ENCODE measurements at places on chromosomes 7 and 10.
A peak's percentile ranks its signal among the peaks of the same experiment; 100 is the strongest.

- no peak for DNase-seq
Observed at GRCh38 chr10:116554628-116555027, 8.9 kb downstream of the PNLIP start.

- DNase-seq = no peak
Observed at GRCh38 chr7:107678110-107678753, 17.6 kb downstream of the SLC26A4 start.

DNA sequence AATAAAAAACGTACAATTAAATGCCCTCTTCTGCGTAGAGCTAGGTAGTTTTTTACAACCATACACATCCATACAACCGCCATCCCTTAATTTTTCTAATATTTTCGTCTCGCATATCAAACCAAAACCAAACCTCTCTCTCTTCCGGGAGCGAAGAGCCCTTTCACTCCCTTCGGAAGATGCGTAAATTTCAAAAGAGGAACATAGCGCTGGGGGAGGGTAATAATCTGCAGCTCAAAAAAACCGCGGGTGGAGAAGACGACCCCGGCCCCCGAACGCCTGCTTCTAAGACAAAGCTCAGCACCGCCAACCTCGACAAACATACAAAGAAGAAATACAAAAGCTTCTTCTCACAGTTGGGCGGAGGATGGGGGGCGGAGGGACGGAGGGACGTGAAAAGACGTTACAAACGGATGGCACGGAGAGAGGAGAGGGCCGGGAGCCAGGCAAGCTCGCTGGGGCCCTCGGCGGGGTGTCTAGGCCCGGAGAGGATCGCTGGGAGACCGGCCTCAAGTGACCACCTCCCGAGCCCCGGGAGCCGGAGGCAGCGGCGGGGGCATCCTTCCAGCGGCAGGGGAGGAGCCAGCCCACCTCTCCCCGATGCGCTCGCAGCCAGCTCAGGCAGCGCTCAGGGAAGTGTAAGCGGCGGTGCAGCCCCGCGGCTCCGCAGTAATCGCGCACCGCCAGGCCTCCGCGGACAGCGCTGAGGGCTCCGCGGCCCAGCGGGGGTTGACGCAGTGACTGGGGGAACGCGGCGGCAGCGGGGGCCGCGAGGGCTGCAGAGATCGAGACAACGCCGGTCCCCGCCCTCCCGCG is 851 bp downstream of the MKRN1 start:
- no peak for DNase-seq

DNA sequence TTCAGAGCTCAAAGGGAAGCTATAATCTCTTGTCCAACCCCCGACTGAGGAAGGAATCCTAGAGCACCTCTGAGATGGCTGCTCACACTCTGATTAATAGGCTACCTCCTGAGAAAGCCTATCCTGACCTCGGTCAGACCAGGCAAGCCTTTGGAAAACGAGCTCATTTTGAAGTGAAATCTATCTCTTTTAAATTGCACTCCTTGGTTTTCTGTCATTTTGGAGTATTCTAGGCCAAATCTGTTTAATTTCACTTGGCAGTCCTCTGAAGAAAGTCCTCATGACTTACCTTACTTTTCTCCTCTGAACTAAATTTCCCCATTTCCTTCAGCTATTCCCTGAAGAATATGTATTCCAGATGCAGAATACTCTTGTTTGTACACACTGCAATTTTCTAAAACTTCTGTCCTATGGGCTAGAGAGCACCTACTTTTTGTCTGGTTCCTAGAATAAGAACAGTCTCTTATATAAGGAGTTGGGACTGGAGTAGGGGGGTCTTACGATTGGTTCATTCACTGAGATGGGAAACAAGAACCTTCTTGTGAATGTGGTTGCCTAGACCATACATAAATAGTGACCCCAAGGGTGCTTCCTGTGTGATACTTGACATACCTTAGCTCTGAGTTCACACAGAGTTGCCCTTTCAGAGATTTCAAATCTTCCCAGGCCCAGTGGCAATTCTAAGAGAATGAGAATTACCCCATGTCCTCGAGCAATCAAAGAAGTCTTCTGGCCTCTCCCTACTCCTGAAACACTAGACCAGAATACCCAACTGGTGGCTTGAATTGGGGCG is 31.9 kb upstream of the HPS1 start:
- DNase-seq = no peak

DNA sequence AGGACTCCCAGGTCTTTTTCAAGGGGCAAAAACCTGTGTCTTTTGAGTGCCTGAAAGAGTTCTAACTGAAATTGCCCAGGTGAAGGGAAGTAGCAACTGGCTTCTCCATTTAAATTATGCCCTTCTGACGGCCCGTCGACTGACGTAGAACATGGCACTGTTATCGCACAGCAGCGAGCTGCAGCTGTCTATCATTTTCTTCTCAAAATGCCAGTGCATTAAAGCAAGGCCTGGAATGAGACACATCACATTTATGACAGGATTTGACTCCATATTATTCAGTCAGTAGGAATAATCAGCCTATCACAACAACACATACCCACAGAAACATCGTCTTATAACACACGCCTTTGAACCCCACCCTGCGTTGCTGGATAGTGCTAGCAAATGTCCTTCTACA is 69.7 kb downstream of the CELF2 start:
- no peak for DNase-seq

DNA sequence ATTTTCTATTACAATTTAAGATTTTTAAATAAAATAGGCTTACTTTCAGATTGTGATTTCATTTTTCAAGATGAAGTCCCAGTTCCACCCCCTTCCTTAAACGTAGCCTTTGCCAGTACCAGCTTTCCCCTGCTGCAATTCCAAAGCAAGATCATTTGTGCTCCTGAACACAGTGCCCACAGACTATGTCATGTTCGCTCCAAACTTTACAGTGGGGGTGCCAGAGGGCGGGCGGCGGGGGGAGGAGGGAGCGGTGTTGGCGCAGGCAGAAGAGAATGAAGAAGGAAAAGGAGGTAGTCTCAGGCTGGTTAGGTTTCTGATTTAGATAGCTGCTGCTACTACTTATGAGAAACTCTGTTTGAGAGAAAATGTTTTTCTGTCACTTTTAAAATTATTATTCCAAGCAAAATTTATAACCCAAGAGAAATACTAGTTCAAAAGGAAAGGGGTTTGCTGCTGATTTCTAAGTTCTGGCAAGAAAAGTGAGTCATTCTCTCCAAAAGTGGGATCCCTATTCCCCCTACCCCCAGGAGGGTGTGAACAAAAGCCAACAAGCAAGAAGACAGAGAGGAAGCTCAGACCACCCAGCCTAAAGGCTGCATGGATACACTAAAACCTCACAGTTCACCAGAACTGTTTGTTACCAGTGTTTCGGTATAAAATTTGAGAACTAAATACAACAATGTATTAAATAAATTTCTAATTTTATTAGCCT is 109.6 kb downstream of the SRPK2 start:
- no peak for DNase-seq

DNA sequence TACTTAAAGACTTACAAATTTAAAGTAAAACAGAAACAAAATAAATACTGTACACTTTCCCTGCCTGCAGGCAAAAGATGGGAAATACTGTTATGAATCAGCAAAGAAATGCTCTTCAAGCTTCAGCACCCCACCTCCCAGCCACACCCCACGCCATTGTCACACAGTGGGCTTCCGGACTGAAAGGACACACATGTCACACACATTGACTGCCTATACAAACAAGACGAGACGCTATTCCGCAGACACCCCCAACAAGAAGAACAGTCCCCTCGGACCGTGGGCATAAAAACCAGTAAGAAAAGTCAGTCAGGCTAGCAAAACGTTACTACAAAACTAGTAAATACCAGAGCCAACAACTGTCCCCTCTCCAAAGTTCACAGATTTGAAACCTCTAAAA is 22.2 kb upstream of the PARP12 start:
- DNase-seq = no peak

DNA sequence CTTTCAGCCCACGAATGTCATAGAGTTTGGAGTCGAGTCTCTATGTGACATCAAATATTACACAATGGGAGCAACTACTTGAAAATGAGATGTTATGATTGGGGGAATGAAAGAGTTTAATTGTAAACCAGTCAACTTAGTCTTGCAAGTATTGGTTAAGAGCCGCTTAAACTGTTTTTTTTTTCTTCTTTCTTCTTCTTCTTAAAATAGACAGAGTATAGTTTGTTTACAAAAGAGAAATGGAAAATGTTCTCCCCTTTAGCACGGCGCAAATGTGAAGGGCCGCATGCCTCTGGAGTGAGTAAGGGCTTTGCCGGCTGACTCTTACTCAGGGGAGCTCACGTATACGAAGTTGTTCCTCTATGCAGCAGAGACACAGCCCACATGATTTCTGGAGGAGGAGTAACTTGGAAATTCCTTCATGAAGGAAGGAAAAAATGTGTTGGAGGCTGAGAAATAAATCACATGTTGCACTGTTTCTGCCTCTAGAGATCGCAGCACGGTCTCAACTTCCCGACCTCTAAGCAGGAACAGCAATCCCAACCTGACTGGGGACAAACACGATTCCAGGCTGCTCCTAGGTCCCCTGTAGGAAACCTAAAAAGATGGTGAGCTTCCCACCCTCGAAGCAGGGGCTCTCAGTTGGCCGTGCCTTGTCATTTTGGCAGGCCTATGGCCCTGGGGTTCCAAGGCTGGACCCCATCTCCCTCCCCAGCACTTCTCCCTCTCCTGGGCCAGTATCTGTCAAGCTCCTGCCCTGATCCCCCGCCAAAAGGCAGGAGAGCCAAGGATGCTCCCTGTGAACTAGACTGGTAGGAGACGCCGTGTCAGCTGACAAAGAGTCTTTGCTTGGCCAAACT is 44.8 kb downstream of the MYOF start:
- DNase-seq = no peak

- DNase-seq = no peak
Observed at GRCh38 chr7:24866004-24866615, 108.8 kb upstream of the GSDME start.

DNA sequence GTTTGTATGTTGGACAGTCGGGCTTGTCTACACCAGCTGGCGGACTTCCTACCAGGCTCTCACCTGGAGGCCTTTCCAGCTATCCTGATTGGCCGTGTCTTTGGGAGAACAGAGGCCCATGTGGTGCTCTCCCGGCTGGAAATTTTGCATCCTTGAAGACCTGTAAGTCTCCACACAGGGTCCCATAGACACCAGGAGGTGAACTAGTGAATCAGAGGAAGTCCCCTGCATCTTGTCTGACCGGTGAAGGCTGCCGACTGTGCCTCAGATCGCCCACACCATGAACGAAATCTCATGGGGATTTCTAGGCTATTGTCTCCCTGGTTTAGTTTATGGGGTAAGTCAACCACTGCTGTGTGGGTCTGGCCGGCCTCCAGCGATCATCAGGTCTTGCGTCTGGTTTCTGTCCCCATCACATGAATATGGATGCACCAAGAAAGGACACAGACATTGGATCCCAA is 108.4 kb upstream of the LYZL2 start:
- no peak for DNase-seq

DNA sequence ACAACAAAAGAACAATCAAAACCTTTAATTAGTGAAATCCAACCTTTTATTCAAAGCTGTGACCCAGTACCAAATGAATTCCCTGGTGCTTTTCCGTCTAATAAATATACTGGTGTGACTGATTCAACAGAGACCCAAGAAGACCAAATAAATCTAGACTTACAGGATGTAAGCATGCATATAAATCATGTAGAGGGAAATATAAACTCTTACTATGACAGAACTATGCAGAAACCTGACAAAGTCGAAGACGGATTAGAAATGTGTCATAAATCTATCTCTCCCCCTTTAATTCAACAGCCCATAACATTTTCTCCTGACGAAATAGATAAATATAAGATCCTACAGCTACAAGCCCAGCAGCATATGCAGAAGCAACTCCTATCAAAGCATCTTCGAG is 540.6 kb upstream of the TEX47 start:
- DNase-seq = no peak

- no peak for DNase-seq
Observed at GRCh38 chr7:121366852-121367431, 29.2 kb downstream of the FAM3C start.

GRCh38 chr10:108003061-108003460 is 838.6 kb upstream of the SORCS1 start:
- no peak for DNase-seq

DNA sequence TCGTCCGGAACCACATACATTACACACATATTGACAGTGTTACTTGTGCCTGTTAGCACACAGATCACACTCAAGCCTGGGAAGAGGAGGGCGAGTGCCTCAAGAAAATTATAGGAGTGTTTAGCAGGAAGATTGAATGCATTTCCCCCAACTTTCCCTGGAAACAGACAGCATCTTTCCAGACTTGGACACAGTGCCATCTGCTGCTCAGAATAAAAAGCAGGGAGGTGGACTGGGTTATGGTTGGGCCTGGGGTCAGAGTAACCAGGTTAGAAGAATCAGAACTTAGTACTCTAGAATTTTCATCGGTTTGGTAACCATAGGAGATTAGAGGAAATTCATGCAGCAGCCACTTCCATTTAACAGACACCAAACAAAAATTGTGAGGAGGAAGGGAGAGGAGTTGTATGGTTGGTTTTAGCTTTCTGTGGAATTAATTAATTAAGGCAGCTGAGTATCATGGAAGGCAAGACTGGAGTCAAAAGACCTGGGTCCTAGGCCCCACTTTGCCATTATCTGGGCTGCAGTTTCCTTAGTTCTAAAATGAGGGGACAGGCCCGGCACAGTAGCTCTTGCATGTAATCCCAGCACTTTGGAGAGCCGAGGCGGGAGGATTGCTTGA is 43.4 kb upstream of the OPTN start:
- peak; percentile 3 for DNase-seq

GRCh38 chr10:60944058-60944909 is at the start of gene RHOBTB1:
Gene RHOBTB1, minus strand, starts transcription at chr10:60944185. Its CDS starts 32,643 bp downstream, at chr10:60911542.
- peak; percentile 77 for DNase-seq

All from right renal cortex interstitium (tissue), 3 donors.